Stomach (tissue), 19 donors: ENCODE measurements at places on chromosomes 7 and 10. TPM values are rescaled to one million over a fixed set of nuclear protein-coding genes. Genes with fewer than 3 reads are reported as not detected.

GRCh38 chr7:130699686-130700085 is 13.3 kb upstream of the TSGA13 start:
- H3K27ac ChIP-seq, result no peak overlapping the region
- no peak overlapping the region for H3K4me3 ChIP-seq
- no peaks in the 10 kb centered on the region for H3K36me3 ChIP-seq

- H3K4me3 ChIP-seq, result peak overlapping the region; percentile 88
- H3K27ac ChIP-seq, result peak overlapping the region; percentile 91
- peaks cover 34% of the 10 kb centered on the region for H3K4me1 ChIP-seq
- no peaks in the 10 kb centered on the region for H3K27me3 ChIP-seq
- no peaks in the 10 kb centered on the region for H3K36me3 ChIP-seq
These were observed 669 bp downstream of the PI4K2A start for GRCh38 chr10:97640868-97641811.

GRCh38 chr7:42945821-42946626 is 13.8 kb downstream of the MRPL32 start:
- DNase-seq, result peak; percentile 6
- H3K36me3 ChIP-seq, result no peaks in the 10 kb centered on the region
- no peak overlapping the region for H3K27ac ChIP-seq
- H3K4me3 ChIP-seq, result no peak overlapping the region

DNA sequence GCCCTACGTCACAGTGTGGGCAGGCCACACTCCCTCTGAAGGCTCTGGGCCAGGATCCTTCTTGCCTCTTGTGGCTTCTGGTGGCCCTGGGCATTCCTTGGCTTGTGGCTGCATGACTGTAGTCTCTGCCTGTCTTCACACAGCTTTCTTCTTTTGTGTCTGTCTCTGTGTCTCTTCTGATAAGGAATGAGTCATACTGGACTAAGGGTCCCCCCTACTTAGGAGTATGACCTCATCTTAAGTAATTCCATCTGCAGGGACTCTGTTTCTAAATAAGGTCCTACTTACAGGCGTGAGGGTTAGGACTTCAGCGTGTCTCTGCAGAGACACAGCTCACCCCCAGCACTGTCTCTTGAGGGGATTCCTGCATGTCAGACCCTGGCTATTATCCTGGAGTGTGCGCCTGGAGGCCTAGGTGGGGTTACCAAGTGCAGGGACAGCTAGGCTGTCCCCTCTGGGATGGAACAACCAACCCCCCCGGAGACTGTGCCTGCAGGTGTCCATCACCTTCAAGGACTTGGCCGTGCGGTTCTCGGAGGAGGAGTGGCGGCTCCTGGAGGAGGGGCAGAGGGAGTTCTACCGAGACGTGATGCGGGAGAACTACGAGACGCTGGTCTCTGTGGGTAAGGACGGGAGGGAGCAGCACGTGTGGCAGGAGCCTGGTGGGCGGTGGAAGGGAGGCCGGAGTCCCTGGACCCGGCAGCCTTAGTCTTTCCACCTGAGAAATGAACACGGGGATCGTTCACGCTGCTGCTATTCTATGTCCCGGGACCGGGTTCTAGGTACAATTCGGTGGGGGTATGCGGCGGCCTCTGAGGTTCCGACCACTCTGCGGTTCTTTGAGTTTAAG is 54.1 kb downstream of the ZNF467 start:
- H3K4me1 ChIP-seq, result peaks cover 25% of the 10 kb centered on the region
- no peak for DNase-seq
- no peak overlapping the region for H3K4me3 ChIP-seq
- peaks cover 44% of the 10 kb centered on the region for H3K36me3 ChIP-seq

The TCTN3 gene
- 24.2 TPM for total RNA-seq

The HYAL4 gene
- not detected for total RNA-seq

The PTPRE gene
- total RNA-seq, result 26.4 TPM
